ENCODE measurements at places on chromosomes 3 and 15.
A peak's percentile ranks its signal among the peaks of the same experiment; 100 is the strongest.

DNA sequence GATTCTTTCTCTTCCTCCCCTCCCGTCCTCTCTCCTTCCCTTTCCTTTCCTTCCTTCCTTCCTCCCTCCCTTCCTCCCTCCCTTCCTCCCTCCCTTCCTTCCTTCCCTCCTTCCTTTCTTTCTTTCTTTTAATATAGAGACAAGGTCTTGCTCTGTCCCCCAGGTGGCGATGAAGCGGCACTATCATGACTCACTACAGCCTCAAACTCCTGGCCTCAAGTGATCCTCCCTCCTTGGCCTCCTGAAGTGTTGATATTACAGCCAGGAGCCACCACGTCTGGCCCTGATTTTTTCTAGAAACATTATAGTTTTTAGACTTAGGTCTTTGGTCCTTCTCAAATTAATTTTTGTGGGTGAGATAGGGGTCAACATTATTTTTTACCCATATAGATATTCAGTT, 15.5 kb downstream of the GRM2 start:
- no peak for DNase-seq

DNA sequence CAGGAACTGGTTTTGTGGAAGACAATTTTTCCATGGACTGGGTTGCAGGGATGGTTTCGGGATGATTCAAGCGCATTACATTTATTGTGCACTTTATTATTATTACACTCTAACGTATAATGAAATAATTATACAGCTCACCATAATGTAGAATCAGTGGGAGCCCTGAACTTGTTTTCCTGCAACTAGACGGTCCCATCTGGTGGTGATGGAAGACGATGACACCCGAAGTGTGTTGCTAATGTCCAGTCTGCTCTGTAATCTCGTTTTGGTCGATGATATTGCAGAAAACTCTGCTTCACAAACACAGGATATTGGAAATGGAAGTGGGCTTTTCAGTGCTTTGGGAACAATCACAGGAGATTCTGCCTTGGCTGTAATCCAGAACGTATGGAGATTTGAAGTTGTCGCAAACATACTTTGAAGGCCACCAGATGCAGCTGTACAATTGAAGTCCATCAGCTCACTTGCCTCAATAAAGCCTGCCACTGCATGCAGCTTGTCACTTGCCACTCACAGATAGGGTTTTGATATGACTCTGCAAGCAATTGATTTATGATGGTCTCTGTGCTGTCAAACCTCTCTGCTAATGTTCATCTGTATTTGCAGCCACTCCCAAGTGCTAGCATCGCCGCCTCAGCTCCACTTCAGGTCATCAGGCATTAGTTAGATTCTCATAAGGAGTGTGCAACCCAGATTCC, 141.7 kb downstream of the TJP1 start:
- DNase-seq = no peak

GRCh38 chr3:181712553-181713279, 991 bp downstream of the SOX2 start:
- DNase-seq = no peak

DNA sequence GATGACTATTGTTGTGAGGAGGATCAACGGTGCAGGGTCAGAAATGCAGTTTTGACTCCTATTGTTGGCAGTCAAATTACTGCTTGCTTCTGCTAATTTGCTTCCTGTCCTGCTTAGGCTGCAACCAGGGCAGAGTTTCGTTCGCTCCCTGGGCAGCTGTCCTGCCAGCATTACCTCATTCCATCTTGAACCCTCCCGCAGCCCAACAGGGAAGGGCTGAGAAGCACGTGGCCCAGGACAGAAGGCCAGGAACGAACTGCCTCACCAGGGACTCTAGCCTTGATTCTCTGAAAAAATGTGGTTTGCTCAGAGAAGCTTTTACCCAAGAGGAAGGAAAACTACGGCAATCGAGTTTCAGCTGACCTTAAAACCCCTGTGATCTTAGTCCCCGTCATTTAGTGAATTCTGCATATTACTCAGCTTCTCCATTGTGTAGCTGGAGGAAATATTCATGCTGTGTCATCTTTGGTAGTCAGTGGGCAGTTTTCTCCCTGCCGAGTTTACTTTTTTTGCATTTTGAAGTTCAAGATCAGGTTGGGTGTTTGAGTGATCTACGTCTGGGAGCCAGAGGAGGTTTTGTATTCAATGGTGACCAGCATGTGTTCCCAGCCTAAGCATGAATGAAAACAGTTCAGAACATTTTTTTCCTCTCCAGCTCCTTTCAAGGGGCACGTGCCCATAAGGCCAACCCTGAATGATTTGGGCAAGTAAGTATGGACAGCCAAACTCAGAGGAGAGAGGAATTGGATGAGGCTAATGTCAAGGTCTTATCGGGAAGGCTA, 23.0 kb downstream of the TLNRD1 start:
- peak; percentile 44 for DNase-seq

DNA sequence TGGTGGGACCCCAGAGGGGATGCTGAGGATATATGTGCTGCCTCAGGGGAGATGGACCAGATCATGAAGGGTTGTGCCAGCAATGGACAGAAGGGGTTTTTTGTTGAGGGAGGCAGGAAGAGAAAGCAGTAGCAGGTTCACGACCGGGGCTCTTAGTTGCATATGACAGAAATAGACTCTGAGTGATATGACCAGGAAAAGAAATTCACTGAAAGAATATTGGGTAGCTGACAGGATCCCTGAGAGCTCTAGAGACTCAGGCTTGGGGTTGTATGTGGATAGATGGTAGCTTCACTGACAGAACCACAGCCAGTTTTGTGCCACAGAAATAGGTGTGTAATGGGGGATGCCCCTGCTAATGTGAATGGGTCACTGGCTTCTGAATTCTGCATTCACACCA, 241.6 kb downstream of the ZNF621 start:
- DNase-seq = no peak

- DNase-seq = no peak
Measured at GRCh38 chr3:174431717-174432116, 427.4 kb upstream of the NAALADL2 start.

DNA sequence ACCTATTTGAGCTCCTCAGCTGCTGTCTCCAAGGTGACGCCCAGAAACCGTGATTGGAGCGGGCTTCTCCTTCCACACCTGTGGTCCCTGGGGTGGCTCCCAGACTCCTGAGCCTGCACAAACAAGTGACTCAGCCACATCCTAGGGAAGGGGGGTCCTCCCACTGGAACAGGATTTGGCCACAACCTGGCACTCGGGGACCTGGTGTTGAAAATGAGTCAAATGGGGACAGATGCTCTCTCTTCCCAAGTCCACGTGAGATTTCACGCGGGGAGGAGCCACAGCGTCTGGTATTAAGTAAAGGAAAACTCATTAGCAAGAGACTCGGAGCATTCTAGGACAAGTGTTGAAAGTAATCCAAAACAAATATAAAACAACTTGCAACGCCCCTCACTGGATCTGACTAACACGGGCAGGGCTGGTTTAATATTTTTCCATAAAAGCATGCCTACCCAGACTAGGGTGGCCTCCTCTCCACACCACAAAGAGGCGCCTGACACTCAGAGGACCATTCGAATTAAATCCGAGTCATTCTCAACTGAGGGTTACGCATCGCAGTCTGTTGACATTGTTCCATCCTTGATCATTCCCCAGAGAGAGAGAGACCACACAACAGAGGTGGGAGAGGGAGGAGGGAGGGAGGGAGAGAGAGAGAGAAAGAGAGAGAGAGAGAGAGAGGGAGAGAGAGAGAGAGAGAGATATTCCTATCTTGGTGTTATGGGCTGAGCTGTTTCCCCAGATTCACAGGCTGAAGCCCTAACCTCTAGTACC, 74.4 kb downstream of the MGLL start:
- peak; percentile 60 for DNase-seq

- DNase-seq = no peak
Measured at GRCh38 chr3:37666618-37667017, 195.1 kb upstream of the CTDSPL start.

DNA sequence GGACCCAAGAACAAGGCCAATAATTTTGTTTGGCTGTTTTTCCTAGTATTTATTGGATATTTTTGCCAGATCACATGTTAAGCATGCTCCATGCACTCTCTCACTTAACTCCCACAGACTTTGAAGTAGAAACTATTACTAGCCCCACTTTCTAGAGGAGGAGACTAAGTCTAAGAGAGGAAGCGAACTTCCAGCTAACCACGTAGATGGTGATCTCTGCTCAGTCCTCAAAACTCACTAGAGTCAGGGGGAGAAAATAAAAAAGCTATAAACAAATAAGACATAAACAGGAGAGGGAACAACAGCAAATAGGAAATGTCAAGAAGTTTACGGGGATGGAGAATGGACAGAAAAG, 481.0 kb upstream of the PROK2 start:
- DNase-seq = no peak

GRCh38 chr3:49799761-49800160, at the start of gene CDHR4:
TSS of gene CDHR4 (minus strand) at chr3:49799873. CDS start at chr3:49799812, 61 bp downstream.
- no peak for DNase-seq

GRCh38 chr3:177135841-177136492, 61.3 kb downstream of the TBL1XR1 start:
- no peak for DNase-seq

- DNase-seq = peak; percentile 28
Measured at GRCh38 chr15:69523010-69524001, 70.7 kb downstream of the RPLP1 start.

GRCh38 chr3:71101626-71102025, 481.9 kb downstream of the FOXP1 start:
- no peak for DNase-seq

DNA sequence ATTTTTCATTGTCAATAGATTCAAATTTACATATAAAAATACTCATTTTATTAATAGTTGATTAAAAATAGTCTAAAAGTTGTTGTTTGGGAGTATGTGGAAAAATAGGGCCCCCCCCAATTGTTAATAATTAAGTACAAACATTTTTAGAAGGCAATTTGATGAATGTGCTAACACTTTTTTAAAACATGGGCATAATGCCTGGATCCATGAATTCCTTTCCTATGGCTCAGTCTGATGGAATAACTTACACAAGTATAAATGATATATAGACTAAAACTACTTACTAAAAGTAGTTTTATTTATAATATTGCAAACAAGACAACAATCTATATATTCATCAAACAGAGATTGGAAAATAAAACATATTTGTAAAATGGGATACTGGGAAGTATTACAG, 247.2 kb upstream of the LRRN1 start:
- no peak for DNase-seq

- DNase-seq = no peak
Measured at GRCh38 chr15:90994059-90994416, 297 bp downstream of the PRC1 start.

DNA sequence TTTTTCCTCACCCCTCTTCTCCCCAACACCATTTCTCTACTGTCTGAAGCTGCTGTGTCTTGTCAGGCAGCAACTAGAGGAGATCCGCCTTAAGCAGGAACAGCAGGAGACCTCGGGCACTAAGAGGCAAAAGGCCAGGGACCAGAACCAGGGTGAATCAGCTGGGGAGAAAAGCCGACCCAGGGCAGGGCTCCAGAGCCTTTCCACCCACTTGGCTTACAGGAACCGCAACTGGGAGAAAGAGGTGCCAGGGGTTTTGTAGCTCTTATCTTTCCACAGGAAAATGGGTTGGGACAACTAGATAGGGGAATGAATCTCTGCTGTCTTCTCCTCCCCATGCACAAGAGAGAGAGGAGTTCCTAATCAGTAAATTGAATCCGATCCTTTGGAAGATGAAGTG, 3.0 kb upstream of the NGRN start:
- no peak for DNase-seq

- DNase-seq = no peak
Measured at GRCh38 chr15:66603301-66604179, 37.7 kb upstream of the LCTL start.

GRCh38 chr15:25056484-25057425, 102.0 kb downstream of the SNRPN start:
- DNase-seq = no peak

- DNase-seq = no peak
Measured at GRCh38 chr3:162117961-162118360, 621.4 kb downstream of the OTOL1 start.

DNA sequence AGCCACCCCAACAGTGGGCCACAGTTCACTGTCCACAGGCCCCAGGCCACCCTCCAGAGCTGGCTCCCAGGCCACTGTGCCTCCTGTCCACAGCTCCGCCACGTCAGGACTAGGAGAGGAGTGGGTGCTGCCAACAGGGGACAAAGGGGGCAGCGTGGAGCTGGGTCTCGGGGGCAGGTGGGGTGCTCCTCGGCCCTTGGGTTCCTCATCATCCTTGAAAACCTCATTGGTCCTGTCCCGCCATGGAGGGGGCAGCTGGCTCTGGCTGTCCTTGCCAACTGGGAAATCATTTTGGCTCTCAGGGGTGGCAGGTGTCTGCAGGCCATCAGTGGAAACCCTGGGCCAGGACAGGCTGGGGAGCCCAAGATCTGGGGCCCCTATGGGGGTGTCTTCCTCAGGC, 45.2 kb downstream of the ADAMTS7 start:
- no peak for DNase-seq

- DNase-seq = no peak
Measured at GRCh38 chr3:96734273-96735009, 80.0 kb upstream of the EPHA6 start.

- DNase-seq = no peak
Measured at GRCh38 chr15:57792724-57793449, 86.4 kb downstream of the POLR2M start.

GRCh38 chr3:18544146-18544545, 119.0 kb upstream of the SATB1 start:
- no peak for DNase-seq

- DNase-seq = peak; percentile 70
Measured at GRCh38 chr15:83205725-83206324, 1.8 kb downstream of the HDGFL3 start.

GRCh38 chr3:182989566-182989965, 9.2 kb upstream of the DCUN1D1 start:
- no peak for DNase-seq

GRCh38 chr3:53807117-53807810, 39.0 kb downstream of the CHDH start:
- DNase-seq = no peak

- DNase-seq = no peak
Measured at GRCh38 chr3:157938154-157938779, 168.0 kb downstream of the SHOX2 start.

DNA sequence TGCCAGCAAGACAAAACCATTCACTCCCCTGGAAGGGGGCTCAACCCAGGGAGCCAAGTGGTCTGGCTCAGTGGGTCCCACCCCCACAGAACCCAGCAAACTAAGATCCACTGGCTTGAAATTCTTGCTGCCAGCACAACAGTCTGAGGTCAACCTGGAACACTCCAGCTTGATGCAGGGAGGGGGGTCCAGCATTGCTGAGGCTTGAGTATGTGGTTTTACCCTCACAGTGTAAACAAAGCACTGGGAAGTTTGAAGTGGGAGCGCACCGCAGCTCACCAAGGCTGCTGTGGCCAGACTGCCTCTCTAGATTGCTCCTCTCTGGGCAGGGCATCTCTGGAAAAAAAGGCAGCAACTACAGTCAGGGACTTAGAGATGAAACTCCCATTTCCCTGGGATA, 81.7 kb downstream of the MSL2 start:
- DNase-seq = peak; percentile 44

- DNase-seq = no peak
Measured at GRCh38 chr15:57948351-57949289, 116.9 kb downstream of the ALDH1A2 start.

- no peak for DNase-seq
Measured at GRCh38 chr3:11917051-11917450, 70.4 kb upstream of the TAMM41 start.

All from non-pigmented ciliary epithelial cell (primary cell).